Stimulated activated CD4-positive, alpha-beta T cell treated with anti-CD3 and anti-CD28 coated beads, Interleukin-2, amount 100 ng/mL, for 48 hours (primary cell): ENCODE measurements at places on chromosomes 12 and 14.

- DNase-seq = no peak
Observed at GRCh38 chr12:87596636-87597035, 432.6 kb downstream of the C12orf50 start.

GRCh38 chr14:28895389-28895788 is 128.8 kb downstream of the FOXG1 start:
- no peak for DNase-seq

GRCh38 chr14:90508536-90509254 is 111.9 kb downstream of the CALM1 start:
- DNase-seq = no peak

DNA sequence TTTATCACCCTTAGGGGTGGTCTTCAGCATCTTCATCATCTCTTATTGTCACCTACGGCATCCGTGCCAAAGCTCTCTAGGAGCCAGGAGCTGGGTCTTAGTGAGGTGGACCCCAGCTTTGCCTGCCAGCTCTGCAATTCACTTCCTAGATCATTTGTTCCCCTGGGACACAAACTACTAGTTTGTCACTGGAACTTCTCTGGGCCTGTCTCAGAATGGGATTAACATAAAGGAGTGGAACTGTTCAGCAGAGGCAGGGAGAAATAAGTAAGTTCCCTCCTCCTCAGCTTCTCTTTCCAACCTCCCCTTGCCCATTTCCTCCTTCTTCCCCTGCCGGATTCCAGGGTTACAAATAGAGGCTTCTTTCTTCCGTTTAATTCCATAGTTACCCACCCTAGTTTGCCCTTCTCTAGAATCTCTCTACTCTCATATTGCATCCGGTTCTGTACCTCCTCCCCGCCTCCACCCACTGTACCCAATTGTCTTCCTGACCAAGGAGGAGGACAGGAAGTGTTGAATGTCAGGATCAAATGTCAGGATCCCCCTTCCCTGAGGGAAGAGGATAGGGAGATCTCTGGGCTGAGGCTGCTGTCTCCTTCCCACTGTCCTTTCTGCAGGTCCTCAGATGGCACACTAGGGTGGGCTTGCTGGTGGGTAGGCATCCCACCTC is 25.0 kb downstream of the LARP4 start:
- DNase-seq = no peak

DNA sequence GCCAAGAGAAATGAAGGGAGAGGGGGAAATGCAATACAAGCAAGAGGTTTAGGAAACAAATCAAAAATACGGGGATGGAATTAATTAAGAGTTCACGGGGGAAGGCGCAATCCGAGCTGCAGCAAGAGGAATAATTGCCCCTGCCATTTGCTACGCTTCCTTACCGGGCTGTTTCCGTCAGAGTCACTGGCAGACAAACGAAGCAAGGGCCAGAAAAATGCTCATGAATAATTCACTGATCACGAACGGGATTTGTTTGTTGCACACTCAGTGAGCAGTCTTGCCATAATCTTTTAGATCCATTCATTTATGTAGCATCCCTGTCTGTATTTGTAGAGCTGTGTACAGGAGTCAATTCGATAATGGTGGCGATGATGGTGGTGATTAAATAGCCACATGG is 39.0 kb downstream of the PLXNC1 start:
- DNase-seq = no peak

- DNase-seq = no peak
Observed at GRCh38 chr14:42140001-42140400, 533.3 kb downstream of the LRFN5 start.

GRCh38 chr12:43292699-43293098 is 259.3 kb downstream of the ADAMTS20 start:
- DNase-seq = no peak
